ENCODE measurements at places on chromosomes 3 and 15.

DNA sequence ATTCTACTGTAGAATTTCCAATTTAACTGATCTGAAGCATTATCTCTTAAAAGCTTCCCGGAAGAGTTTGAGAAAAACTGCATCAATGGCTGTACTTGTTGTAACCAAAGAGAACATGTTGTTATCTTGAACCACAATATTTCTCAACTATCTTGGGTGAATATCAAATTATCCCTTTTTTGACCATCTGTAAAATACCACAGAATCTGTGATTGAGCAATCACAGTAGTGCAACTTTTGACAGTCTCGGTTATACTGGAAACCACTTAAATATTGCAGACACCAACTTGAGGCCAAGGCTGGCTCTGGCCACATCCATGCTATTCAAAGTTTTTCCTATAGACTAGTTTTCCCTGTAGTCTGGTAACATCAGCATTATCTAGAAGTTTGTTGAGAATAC lies 842.8 kb upstream of the EPHA6 start:
- DNase-seq = no peak

- no peak for DNase-seq
These were observed 692.7 kb upstream of the GRM7 start for GRCh38 chr3:6168256-6168655.

DNA sequence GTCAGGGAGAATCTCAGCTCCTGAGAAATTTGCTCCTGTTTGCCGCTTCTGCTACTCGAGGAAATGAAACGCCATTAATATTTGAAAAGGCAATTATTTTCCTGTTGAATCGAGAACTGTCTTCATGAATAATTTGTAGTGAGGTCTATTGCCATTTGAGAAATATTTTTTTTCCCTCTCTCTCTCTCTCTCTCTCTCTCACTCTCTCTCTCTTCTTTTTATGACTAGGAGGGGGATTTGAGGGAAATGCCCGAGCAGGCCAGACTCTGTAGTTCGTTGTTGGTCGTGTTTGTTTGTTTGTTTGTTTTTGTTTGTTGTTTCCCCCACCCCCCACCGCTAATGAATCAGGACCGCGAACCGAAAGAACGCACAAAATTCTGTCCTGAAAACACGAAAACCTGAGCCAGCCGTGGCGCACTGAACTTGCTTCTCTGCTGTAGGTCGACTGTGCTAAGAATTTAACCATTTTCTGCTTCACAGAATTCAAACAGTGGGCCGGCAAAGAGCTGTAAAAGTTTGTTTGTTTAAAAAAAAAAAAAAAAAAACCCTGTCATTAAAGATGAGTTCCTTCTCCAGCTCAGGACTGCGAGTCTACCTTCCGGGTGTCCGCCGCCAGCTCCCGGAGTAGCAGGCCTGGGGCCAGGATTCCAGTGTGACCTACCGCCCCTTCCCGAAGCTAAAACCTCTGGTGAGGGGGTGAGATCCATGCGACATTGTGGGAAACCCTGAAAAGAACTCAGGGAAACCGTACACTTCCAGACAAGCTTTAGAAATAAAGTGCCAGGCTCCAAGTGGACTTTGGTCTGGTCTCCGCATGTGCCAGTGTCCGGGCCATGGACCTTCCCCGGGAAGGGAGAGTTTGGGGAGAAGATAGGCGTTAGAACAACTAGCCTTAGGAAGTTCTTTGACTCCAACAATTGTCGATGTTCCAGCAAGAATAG lies 12.1 kb downstream of the ZIC4 start:
- no peak for DNase-seq

DNA sequence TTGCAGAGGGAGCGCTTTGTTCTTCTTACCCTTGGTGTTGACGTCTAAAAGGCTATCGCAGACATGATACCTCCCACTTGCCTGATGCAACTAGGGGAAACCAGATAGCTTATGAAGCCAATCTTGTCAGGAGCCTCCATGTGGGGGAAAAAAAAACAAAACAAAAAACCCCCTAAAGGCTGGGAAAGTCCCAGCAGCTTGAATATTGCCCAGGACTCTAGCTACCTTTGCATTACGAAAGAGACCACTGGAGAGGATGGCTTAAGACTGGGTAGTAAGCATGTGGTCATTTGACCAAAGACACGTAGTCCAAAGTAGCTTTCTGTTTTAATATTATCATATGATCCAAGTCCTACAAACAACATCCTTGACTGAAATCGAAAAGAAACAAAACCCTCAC lies 120.7 kb upstream of the WNT5A start:
- no peak for DNase-seq

DNA sequence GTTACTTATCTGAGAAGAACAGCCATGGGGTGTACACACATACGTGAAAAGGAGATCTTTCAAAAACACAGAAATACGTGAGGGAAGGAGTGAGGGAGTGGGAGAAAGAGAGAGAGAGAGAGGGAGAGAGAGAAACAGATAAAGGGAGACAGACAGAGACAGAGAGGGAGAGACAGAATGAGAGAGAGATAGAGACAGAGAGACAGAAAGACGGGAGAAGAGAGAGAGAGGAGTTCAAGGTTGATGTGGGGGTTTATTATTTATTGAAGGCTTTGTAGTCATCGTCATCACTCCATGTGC lies 64.0 kb downstream of the CHST2 start:
- no peak for DNase-seq

- DNase-seq = no peak
These were observed 101.3 kb downstream of the DPH6 start for GRCh38 chr15:35444557-35445204.

DNA sequence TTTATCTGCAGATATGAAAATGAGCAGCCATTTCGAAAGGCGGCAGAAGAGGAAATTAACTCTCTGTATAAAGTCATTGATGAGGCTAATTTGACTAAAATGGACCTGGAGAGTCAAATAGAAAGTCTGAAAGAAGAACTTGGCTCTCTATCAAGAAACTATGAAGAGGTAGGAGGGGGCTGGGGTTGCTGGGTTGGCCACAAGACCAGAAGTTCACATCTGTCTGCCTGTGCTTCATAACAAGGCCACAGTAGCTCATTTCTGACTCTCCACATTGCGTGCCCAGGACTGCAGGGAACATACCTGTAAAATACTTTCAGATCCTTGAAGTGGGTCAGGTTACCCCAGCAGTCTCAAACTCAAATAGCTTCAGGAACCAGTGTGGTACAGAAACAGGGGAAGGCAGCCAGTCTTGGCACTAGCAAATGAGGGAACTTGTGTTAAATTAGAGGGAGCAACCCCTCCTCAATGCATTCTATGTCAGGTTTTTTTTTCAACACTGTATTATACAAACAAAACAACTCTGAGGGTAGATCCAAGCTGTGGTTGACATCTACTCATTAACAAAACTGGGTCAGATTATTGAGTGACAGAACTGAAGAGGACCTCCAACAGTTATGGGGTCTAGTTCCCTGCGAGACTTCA lies 48.7 kb downstream of the BFSP2 start:
- no peak for DNase-seq

Measured in AG04450 (cell line).